Cortex of kidney (tissue), 1 donor: ENCODE measurements at places on chromosomes 2 and 18.

GRCh38 chr2:195498839-195499490 lies 158.1 kb upstream of the SLC39A10 start:
- DNase-seq: no peak

DNA sequence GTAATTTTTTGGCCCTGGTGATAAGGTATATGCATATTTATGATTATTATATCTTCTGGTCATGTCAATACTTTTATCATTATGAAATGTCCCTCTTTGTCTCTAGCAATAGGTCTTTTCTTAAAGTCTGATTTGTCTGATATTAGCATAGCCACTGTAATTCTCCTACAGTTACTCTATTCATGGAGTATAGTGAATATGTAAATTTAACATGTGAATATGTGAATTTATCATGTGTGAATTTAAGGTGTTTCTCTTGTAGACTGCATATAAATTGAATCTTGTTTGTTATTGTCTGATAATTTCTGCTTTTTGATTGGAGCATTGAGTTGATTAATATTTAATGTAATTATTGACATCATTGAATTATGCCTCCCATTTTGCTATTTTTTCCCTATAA lies 259.4 kb downstream of the HRH4 start:
- DNase-seq: no peak

DNA sequence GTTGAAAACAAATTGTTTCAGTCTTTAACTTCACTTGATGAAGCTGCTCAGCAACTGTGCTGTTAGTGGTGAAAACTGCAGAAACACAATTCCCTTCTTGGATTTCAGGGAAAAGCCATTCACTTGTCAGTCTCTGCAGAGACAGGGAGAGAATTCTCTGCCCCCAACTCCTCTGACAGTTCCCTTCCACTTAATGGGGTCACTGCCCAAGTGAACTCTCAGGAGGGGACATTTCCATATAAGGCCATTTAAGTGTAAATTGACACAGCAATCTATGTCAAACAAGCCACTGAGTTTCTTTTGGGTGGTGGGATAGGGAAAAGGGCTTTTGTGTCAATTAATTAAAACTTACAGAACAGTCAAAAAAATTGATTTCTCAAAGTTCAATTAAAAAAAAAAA lies 51.4 kb upstream of the DNER start:
- no peak for DNase-seq

- no peak for DNase-seq
Measured at GRCh38 chr2:71190656-71191569, 36.0 kb downstream of the PAIP2B start.

GRCh38 chr2:50753234-50753633 lies 278.7 kb downstream of the NRXN1 start:
- DNase-seq: no peak

DNA sequence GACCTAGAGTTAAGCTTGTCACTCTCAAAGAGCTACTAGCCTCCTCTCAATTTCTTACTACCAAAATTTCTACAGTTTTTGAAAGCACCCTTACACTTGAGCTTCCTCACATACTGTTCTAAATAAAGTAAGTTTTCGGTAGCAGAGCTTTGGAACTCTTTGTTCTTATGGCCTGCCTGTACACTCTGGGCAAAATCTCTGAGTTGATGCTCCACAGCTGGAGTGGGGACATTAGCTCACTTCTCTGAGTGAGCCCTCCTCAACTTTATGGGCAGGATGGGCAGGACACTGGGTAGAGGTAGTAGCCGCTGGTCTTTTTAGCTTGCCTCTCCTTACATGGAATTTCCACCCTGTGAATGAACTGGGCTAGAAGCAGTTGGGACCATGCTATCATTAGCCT lies 127.8 kb downstream of the FAM210A start:
- no peak for DNase-seq

DNA sequence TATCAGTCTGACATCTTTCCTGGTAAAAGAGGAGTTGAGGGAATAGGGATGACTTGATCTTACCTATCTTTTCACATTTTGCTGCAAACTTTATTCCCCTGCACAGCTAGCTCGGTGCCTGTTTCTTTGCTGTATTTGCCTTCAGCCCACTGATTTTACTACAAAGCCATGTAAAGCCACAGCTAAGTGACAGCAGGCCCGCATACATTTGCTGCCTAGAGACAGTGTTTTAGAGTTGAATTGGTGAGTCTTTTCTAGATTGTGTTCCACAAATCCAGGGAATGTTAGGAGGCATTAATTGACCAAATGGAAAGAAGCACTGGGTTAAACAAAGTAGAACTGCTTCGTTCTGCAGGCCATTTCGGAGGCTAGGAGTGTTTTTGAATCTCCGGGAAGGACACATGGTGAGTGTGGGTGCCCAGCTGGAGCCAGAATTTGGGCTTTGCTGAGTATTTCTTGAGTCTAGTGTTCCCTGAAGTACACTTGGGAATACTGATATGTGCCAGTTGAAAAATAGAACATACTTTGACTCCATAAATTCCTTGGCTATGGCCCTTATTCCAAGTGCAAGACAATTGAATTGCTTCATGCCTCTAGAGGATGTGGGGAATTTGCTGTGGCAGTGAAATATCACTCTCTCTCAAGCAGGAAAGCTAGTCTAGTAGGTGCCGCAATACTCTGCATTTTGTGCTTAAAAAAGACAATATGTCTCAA lies 329.8 kb downstream of the PTPRM start:
- no peak for DNase-seq

- no peak for DNase-seq
Measured at GRCh38 chr2:9168821-9169221, 37.8 kb upstream of the ASAP2 start.

GRCh38 chr2:14182227-14182946 lies 450.1 kb upstream of the LRATD1 start:
- no peak for DNase-seq

DNA sequence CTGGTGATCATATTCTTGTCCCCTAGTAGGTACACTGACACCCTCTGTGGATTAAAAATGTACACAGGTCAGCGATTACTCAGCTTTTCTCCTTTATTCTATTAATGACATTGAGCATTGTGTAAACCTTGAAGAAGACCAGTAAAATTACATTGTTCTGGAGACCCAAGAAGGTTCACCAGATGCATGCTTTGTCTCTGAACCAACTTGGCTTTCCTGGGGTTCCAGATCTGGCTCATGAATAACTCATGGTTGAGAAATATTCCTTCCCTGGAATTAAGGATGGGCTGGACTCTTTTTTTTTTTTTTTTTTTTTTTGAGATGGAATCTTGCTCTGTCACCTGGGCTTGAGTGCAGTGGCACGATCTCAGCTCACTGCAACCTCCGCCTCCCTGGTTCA lies 11.9 kb downstream of the LBH start:
- no peak for DNase-seq

DNA sequence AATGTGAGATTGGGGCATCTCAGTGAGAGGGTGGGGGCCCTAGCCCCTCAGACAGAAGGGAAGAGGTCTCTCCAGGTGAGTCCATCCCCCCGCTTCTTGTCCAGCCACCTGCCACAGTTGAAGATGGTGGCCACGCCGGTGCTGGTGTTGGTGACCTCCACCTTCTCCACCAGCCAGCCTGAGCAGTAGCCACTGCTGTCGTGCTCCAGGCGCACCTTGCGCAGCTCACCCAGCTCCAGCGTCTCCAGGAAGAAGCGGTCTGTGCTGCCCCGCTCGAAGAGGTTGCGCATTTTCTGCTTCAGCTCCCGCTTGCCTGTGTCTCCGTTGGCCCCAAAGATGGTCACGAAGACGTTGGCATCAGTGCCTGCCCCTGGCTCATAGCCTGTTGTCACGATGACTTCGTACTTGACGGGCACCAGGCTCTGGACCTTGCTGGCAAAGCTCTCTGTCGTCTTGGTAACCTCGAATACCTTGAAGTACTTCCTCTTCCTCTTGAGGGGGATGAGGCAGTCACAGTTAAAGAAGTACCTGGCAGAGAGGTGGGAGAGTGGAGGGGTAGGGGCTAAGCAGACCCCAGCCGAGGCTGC lies 179.5 kb downstream of the LOXHD1 start:
- DNase-seq: no peak

DNA sequence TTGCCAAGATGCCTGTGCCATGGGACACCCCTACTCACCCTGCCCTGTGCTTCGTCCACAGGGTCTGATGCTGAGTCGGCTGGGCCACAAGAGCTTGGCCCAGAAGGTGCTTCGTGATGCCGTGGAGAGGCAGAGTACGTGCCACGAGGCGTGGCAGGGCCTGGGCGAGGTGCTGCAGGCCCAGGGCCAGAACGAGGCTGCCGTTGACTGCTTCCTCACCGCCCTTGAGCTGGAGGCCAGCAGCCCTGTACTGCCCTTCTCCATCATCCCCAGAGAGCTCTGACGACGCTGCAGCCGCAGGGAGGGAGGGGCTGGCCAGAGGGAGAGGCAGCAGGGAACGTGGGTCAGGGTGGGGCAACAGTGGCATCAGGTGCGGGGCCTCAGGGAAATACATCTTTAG lies 81.5 kb downstream of the STPG4 start:
- DNase-seq: no peak

- no peak for DNase-seq
Measured at GRCh38 chr2:204436230-204436629, 109.0 kb upstream of the PARD3B start.

GRCh38 chr2:100247256-100248043 lies 74.9 kb downstream of the LONRF2 start:
- no peak for DNase-seq

DNA sequence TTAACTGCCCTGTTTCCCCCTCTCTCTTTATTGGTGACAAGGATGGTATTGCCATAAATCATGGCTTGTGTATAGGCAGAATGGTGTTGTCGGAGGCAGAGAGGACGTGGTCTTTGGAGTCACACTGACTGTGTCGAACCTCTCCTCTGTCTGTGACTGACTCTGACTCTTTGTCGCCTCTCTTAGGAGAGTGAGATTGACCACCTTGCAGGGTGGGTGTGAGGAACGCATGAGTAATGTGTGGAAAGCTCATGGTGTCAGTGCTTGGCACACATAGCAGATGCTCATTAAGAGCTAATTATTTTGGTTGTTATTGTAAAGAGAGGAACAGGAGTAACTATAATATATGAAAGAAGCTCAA lies 145.6 kb downstream of the TTC27 start:
- no peak for DNase-seq

GRCh38 chr2:179263446-179264367 lies 925 bp downstream of the SESTD1 start:
- no peak for DNase-seq

- no peak for DNase-seq
Measured at GRCh38 chr2:52107124-52107523, 1075.2 kb upstream of the NRXN1 start.

DNA sequence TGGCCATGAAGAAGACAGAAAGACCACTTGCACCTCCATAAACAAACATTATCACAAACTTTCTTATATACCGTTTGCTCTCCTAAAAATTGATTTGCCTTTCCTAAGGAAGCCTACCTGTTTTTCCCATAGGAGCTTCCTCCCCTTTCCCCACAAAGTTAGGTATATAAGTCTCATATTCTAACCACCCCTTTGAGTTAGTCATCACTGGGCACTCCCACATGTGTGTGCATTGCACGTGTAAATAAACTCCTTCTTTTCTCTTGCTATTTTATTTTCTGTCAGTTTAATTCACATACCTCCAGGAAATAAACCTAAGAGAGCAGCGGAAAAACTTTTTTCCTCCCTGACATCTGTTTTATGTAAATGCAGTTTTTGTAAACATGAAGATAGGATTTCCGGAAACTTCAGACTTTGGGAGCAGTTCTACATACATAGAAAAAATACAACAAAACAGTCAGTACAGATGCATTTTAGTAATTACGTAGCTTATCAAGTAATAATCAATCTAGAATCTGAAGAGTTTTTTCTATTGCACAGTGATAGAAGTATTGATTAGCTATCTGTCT lies 46.6 kb downstream of the PLCL1 start:
- no peak for DNase-seq

- DNase-seq: no peak
Measured at GRCh38 chr2:220090050-220090449, 462.6 kb downstream of the SLC4A3 start.

DNA sequence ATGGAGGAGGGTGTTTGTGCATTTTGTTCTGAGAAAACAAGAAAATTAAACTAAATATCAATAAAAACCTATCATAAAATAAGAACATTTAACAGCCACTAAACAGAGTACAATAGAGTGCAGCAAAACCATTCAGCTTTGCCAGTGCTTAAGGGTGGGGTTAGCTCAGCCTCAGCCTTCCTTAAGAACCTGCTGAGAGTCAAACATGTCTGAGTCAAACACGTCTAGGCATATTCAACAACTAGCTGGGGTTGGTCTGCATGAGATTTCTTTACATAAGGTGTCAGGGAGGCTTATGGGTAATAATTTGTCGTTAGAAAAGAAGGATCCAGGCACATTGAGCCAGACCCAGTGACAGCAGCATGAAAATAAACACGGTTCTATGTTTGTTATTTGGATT lies 298.2 kb downstream of the SP3 start:
- DNase-seq: no peak

DNA sequence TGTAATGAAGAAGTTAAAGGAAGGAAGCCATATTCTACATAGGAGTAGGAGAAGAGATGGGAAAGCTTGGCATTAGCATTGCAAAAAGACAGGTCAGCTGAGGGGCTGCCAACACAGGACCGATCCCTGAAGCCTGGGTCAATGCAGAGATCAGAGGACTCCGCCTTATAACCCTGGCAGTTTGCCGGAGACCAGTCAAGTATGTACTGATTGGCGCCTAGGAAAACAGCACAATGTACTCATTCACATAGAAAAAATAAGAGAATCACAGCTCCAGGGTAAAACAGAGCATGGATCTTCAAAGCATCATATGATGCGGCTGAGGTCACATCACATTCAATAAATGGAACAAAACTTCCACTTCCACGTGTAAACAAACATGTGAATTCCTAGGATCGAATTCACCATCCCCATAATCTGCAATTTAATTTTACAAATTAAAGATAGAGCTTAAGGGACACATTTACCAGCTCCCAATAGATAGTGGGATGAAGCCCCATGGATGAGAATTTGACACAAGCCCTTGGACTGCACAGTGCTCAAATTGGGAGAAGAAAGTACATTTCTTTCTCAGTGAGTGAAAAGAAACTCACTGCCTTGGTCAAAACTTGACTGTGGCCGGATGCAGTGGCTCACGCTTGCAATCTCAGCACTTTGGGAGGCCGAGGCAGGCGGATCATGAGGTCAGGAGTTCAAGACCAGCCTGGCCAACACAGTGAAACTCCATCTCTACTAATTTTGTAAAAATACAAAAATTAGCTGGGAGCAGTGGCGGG lies 135.0 kb upstream of the KLHL14 start:
- no peak for DNase-seq

- no peak for DNase-seq
Measured at GRCh38 chr18:74512321-74513053, 16.3 kb downstream of the CNDP2 start.

DNA sequence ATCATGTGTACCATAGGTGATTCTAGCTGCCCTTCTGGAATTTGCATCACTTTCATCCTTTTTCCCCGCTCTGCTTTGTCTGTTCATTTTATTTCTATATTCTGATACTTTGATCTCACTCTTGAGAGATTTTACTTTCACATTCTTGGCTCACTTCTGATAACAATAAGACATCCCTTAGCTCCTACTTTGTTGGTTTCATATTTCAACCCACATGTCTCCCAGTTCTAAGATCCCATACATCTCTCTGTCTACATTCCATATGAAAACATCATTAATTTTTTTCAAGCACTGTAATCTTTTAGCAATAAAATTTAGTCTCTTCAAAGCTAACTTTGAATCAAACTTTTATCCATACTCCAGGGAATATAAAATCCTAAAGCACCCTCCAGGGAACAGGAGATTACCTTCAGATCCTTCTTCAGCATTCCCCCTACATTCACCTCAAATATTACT lies 75.6 kb downstream of the COL3A1 start:
- no peak for DNase-seq
